ENCODE measurements at places on chromosomes 7 and 10.

GRCh38 chr7:77464589-77464988, 48.4 kb upstream of the GSAP start:
- no peak for DNase-seq

GRCh38 chr10:60236869-60237524, 152.7 kb downstream of the ANK3 start:
- DNase-seq: peak; percentile 63

- peak; percentile 74 for DNase-seq
Observed at GRCh38 chr10:36608251-36608650, 517.1 kb upstream of the ANKRD30A start.

GRCh38 chr10:42556931-42557330, 81.4 kb downstream of the ZNF33B start:
- DNase-seq: no peak

- no peak for DNase-seq
Observed at GRCh38 chr7:143896667-143897066, 5.3 kb downstream of the TCAF1 start.

DNA sequence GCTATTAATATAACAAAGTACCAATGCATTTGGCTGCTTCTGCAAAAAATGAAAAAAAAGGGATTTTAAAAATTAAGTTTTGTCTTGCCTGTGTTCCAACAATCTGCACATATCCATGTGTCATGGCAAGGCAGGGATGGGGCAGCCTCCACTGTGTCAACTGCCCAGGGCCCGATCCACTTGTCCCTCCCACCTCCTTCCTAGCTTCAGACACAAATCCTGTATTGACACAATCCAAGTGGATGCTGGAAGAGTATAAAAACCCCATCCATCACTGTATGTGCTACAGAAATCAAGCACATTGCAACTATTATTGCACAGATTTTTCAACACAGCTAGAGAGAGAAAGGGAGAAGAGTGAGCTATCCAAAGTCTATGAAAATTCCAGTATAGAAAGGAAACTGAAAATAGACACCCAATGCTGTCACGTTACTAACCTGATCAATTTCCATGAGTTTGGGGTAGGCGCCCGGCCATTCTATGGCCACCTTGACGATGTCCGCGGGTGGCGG, 106.4 kb downstream of the ELMO1 start:
- DNase-seq: no peak

DNA sequence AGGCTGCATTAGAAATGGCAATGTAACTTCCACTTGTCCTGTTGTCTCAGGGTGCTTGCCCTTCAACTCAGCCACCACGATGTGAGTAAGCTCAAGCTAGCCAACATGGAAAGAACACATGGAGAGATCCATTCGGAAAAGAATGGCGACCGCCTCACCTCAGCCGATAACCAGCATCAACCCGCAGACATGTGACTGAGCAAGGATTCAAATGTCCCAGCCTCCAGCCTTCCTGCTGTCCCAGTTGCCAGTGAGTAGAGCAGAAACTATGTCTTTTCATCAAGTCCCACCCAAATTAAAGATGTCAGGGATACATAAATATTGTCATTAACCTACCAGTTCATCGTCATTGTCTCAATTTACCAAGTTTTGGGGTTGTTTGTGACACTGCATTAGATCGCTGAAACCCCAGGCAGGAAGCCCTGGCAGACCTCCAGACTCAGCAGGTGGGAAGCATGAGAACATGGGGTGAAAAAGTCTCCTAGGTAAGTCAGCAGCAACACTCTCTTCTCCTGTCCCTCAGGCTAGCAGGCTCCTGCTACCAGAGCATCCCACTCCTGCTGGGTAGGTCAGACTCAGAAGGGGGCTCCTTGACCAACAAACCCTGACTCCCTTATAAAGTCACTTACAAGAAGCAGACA, 67.0 kb downstream of the OSBPL3 start:
- DNase-seq: no peak

- DNase-seq: peak; percentile 85
Observed at GRCh38 chr7:130668258-130669084, at the start of gene COPG2. Gene COPG2 (minus strand): TSS chr7:130668748. CDS start chr7:130668668, 80 bp downstream.

DNA sequence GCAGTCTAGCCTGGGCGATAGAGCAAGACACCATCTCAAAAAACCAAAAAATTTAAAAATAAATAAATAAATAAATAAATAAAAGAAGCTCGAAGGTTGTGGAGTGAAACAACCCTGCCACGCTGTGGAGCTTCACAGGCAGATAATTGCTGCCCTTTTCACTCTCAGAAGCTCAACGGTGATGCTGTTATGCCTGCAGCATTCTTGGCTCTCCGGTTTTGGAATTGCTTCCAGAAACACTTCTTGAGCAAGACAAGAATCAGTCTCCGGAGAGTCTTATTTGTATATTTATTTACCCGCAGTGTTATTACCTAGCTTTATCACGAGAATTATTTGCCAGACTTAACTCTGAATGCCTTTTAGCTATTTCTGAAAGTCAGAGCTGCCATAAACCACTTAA, 40.5 kb upstream of the UBE2H start:
- DNase-seq: no peak

- DNase-seq: no peak
Observed at GRCh38 chr7:4479367-4480039, 202.6 kb upstream of the FOXK1 start.

GRCh38 chr10:108982159-108982558, 941.2 kb downstream of the XPNPEP1 start:
- DNase-seq: peak; percentile 2

- no peak for DNase-seq
Observed at GRCh38 chr10:15478429-15478828, 107.3 kb upstream of the FAM171A1 start.

- DNase-seq: no peak
Observed at GRCh38 chr10:67022099-67022498, 96.3 kb downstream of the LRRTM3 start.

DNA sequence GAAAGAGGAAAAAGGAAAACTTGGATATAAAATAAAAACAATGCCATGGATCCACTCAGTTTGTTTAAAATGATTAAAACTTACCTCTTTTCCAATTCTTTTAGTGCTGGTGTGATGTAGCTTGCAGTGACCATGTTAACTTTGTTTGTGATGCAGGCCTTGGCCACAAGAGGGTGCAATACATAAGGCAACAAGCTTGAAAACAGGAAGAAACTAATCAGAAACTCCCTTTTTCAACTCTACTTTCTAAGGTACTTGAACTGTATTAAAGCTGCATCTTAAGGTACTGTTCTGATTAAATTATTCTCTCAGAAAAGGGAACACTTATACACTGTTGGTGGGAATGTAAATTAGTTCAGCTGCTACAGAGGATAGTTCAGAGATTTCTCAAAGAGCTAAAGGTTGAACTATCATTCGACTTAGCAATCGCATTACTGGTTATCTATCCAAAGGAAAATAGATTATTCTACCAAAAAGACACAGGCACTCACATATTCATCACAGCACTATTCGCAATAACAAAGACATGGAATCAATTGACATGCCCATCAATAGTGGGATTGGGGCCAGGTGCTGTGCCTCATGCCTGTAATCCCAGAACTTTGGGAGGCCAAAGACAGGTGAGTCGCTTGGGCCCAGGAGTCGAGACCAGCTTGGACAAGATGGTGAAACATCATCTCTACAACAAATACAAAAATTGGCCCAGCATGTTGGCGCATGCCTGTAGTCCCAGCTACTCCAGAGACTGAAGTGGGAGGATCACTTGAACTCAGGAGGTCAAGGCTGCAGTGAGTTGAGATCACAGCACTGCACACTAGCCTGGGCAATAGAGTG, 50.9 kb downstream of the AASS start:
- peak; percentile 67 for DNase-seq

- no peak for DNase-seq
Observed at GRCh38 chr10:71780156-71780555, 6.8 kb upstream of the VSIR start.

- DNase-seq: peak; percentile 84
Observed at GRCh38 chr7:45921699-45922519, 837 bp upstream of the IGFBP3 start.

DNA sequence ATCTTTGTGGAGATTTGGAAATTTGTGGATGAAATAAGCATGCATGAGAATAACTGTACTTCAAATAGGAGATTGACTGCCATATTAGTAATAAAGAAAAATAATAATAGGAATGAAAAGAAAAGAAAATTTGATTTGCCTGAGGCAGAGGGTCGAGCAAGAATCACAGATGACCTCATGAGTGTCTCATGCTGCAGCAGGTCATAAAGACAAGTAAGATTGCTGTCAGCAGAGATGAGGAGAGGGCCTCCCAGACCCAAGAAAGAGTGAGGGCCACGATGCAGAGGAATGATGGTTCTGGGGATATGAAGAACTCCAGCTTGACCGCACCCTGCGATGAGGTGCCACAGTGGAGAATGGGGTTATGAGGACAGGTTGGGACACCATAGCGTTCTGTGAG, 39.2 kb downstream of the TOMM7 start:
- DNase-seq: no peak

- no peak for DNase-seq
Observed at GRCh38 chr10:73894245-73894971, 16.5 kb upstream of the PLAU start.

- no peak for DNase-seq
Observed at GRCh38 chr7:149878523-149878921, 4.8 kb downstream of the ATP6V0E2 start.

DNA sequence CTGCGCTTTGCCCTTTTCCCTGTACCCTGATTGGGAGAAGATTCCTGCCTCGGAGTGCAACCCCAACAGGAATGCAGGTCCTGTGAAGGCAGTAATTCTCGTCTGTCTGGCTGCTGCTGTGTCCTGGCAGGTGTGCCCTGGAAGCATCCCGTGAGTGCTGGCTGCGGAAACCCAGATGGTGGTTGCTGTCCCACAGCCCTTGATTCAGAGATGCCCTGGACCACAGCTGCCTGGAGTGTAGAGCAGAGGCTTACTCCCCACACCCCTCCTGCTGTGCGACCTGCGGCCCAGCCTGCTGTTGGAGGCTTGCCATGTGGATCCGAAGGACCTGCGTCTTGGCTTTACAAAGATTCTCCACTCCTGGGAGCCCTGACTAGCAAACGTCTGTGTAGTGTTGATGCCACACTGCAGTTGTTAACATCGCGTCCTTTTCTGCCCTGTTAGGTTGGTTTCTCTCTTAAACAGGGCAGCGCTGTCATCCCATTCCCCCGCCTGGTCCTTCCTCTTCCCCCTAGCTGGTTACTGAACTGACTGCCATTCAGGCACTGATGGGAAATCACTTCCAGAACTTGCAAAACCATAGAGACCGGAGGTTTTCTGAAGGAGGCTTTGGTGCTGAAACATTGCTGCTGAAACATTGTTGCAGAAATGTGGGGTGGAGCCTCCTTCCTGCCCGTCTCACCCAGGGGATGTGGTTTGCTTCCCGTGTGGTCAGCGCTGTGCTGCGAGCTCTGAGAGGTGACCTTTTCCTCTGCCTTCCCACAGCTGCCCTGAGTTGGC, 53.3 kb downstream of the DNAJB6 start:
- DNase-seq: no peak

- DNase-seq: peak; percentile 50
Observed at GRCh38 chr10:114868870-114869519, 47.4 kb downstream of the FHIP2A start.

DNA sequence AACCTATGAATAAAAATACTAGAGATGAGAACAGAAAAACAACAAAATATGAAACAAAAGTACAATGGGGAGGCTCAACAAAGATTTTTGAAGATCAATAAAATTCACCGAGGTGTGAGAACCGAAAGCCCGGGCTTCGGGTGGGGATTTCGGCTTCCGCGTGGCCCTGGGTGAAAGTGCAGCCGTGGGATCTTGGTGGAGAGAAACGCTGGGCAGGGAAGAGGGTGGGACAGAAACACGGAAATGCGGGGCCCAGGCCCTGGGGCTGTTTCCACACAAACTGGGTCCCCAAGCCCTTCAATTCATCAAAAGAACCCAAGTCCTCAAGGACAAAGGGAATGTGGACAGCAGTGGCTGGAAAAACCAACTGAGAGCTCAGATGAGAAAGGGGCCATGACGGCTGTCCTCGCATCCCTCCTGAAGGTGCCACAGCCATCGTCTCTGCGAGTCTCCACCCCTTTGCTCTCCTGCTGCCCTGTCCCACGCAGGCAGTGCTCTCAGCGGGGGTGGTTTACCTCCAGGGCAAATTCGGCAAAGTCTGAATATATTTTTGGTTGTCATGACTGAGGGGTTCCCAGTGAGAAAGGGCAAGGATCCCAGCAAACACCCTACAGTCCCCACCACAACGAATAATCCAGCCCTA, 19.7 kb downstream of the FOXL3 start:
- DNase-seq: no peak

- DNase-seq: no peak
Observed at GRCh38 chr10:100489396-100489795, 26.6 kb downstream of the WNT8B start.

GRCh38 chr10:52706332-52707070, 66.1 kb downstream of the MBL2 start:
- DNase-seq: peak; percentile 58

- DNase-seq: no peak
Observed at GRCh38 chr10:12507165-12507850, 158.0 kb downstream of the CAMK1D start.

GRCh38 chr10:19817231-19817933, 1.1 kb downstream of the PLXDC2 start:
- DNase-seq: no peak

- DNase-seq: peak; percentile 17
Observed at GRCh38 chr7:92360387-92360786, 86.9 kb upstream of the GATAD1 start.

DNA sequence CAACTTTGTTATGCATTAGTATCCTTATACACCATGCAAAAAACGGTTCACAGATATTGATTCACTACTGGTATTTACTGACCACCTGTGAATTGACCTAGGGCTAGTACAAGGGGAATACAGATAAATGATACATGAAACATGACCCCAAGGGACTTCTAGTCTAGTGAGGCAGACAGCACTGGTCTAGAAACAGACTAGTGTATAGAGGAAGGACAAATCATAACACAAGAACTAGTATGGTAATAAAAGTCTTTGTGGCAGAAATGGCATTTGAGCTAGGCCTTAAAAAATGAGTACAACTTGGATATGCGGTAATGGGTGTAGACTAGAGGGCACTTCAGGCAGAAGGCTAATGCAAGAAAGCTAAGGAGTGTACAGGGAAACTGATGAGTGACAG, 86.6 kb downstream of the SLC25A13 start:
- DNase-seq: no peak

DNA sequence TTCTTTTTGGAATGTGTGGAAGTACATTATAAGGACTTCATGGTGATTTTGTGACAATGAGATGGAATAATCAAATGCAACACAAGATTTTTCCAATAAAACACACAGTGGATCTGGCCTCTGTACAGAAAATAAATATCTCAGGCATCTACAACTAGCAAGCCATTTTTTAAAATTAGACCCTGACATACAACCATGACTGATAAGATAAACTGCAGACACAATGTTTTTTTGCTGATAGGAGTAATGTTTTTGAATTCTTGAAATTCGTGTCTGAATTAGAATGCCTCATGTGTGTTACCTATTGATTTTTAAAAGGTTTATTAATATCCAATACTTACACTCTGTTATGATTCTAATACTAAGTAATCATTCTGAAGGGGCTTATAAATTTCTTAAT, 328.1 kb downstream of the HGF start:
- DNase-seq: no peak

- peak; percentile 20 for DNase-seq
Observed at GRCh38 chr10:127150136-127150535, 46.3 kb downstream of the INSYN2A start.
